ENCODE measurements at places on chromosomes 13 and 19.
A peak's percentile ranks its signal among the peaks of the same experiment; 100 is the strongest.

DNA sequence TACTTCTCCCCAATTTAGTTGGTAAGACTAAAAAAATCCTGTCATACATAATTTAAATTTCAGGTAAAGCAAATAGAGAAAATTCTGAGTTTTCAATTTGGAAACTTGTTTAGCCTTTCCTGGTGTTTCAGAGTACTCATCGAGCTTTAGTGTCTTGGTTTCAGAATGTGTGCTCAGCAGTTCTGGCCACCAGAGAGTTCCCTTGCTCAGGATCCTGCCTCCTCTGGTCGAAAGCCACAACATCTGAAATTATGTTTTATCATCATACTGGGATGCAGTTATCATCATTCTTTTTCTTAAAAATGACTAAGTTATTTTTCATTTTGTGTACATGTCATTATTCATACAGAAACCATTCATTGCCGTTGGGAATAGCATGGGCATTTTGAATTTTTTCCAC, 263.2 kb upstream of the SPRY2 start:
- no peak for DNase-seq

DNA sequence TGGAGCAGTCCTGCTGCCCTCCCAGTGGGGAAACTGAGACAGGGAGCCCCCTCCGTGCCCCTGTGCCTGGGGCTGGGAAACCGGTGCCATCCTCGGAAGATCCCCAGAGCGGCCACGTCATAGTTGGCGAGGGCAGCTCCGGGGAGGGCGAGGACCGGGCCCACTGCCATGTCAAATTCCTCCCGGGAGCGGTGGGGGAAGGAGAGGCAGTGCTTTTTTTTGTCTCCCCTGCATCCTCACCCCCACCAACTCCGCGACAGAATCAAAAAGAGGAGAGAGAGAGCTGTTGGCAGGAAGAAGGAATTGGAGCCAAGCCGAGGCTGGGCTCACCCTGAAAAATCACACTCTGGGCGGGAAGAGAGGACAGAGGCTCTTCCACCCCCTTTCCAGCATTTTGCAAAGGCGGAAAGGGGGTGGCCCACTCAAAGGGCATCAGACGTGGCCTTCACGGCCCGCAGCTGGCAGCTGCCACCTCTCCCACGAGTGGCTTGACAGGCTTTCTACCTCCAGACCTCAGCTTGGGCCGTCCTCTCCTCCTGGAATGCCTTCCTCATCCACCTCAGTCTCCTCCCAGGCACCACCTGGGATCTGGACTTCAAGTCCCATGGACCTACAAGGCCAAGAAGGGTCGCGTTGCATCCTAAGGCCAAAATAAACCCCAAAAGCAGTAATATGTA, 19.6 kb upstream of the NFIC start:
- DNase-seq = no peak

DNA sequence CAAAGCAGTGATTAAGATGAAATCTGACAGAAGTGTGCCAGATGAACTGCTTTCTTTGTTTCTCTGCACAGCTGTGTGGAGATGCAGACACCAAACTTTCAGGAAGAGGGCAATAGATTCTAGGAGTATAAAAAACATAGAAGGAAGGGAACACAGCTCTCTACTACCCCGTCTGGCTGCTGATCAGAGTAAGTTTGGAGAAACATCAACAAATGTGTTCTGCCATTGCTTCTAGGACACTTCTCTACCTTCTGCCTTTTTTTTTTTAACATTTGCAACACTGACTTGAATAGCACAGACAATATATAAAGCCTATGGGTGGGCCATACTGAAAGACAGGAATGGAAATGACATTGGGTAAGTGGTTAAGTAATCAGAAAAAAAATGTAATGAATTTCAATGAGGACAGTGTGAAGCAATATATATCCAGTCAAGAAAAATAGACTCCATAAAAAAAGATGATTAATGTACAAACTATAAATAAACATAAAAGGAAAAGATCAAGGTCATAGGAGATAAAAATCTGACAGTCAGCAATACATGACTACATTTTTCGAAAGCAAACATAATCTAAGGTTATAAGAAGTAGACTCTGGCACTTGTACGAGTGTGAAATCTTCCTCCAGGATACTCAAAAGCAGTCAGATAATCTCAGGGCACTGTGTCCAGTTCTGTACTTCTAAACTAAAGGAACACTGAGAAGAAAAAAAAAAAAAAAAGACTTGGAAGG, 21.4 kb downstream of the NUFIP1 start:
- no peak for DNase-seq

GRCh38 chr19:18328340-18329034, 5.6 kb upstream of the LSM4 start:
- peak; percentile 93 for DNase-seq

DNA sequence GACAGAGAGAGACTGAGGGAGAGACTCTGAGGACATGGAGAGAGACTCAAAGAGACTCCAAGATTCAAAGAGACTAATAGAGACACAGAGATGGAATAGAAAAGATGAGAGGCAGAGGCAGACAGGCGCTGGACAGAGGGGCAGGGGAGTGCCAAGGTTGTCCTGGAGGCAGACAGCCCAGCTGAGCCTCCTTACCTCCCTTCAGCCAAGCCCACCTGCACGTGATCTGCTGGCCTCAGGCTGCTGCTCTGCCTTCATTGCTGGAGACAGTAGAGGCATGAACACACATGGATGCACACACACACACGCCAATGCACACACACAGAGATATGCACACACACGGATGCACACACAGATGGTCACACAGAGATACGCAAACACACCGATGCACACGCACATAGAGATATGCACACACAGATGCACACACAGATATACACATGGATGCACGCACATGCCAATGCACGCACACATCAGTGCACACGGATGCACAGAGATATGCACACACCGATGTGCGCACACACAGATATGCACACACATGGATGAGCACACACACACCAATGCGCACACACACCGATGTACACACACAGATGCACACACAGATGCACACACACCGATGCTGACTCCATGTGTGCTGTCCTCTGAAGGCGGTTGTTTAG, 3.3 kb upstream of the F10 start:
- DNase-seq = no peak

DNA sequence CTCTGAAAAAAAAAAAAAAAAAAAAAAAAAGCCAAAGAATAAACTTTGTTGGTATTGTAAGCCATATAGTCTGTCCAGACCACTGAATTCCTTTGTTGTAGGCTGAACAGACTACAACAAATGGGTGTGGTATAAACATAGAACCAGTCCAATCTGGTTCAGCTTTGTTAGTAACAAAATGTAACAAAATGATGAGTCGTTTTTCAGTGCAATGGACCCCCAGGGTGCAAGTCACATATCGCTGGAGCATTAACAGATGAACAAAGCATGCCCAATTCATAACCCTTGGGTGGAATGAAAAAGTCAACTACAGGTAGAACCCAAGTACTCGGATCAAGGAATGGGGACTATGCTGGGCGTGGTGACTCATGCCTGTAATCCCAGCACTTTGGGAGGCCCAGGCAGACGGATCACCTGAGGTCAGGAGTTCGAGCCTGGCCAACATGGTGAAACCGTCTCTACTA, 13.6 kb upstream of the FCHO1 start:
- no peak for DNase-seq

DNA sequence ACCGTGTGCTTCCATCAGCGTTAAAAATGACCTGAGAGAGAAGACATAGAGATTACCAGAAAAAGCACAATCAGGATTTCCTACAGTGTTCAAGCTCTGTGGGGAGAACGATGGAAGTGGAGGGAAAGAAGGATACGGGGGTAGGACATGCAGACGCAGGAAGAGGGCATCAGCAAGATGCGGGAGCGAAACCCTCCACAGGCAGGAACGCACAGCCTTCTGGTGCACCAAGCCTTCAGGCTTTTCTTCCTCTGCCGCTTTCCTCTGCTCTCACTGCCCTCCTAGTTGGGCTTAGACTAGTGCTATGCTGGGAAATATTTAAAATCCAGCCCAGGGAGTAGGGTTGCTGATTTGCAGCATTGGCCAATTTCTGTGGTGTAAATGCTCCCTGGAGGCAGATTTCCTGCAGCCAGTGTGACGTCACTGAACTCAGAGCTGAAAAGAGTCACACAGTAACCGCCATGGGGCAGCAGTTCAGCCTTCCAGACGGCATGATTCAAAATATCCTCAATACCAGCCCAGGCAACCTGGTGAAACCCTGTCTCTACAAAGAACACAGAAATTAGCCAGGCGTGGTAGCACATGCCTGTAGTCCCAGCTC, 205.1 kb upstream of the SOX1 start:
- DNase-seq = no peak

DNA sequence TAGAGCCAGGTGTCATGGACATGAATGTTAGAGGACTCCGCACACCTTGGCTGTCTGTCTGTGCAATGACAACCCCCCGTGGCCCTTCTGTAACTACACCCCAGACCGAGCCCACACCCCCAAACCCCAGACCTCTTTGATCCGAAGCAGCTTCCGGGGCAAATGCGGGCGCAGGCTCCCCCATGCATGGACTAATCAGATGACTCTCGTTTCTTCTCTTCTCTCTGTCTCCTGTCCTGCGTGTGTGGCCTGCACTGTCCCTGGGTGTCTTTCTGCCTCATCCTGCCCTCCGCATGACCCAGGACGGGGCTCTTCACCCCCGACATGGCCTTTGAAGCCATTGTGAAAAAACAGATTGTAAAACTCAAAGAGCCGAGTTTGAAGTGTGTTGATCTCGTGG, 38.9 kb downstream of the TMED1 start:
- DNase-seq = no peak

GRCh38 chr19:35622750-35623149, 6.1 kb upstream of the RBM42 start:
- DNase-seq = no peak

DNA sequence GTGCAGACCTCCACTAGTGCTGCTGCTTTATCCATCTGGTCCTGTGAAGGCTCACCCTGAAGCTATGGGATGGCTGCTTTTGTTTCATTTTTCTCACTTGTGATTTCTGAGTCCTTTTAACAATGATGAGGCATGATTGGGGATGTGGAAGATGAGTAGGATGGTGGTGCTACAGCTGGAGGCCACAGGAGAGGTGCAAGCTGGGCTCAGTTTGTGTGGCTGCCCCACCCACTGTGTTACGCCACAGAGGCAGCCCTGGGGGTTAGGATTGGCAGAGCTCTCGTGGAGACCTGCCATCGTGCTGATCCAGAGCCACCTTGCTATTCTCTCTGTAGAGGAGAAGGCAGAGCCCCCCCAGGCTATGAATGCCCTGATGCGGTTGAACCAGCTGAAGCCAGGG, 19.6 kb upstream of the QTRT1 start:
- DNase-seq = no peak

- DNase-seq = no peak
Observed at GRCh38 chr19:35663981-35664380, 2.3 kb upstream of the UPK1A start.

DNA sequence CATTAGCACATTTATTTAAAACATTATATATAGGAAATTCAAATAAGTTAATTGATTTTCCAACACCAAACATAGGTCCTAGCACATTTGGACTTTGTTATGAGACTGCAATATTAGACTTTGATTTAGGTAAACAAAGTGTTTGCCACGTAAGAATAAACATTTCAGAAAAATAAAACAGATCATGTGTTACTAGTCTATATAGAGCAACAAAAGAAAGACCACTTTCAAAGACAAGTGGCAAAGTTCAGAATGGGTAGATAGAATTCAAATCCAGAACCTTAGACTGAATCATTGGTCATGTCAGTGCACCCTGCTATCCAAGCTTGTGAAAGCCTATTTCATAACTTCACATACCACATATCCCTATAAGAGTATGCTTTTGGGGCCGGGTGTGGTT, 66.7 kb upstream of the PRR20A start:
- DNase-seq = no peak

DNA sequence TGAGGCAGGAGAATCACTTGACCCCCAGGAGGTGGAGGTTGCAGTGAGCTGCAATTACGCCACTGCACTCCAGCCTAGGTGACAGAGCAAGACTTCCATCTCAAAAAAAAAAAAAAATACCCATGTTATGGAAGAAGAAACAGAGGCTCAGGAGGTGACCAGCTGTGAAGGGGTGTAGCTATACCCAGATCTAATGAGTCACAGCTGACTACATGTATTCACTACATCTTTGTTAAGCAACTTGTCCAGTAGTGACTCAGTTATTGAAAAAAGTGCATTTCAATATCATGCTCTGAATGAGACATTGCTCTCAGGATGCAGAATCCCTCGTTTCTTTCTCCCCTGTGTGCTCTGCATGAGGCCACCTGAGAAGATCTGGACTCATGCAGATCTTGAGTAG, 16.1 kb upstream of the SPART start:
- peak; percentile 69 for DNase-seq

DNA sequence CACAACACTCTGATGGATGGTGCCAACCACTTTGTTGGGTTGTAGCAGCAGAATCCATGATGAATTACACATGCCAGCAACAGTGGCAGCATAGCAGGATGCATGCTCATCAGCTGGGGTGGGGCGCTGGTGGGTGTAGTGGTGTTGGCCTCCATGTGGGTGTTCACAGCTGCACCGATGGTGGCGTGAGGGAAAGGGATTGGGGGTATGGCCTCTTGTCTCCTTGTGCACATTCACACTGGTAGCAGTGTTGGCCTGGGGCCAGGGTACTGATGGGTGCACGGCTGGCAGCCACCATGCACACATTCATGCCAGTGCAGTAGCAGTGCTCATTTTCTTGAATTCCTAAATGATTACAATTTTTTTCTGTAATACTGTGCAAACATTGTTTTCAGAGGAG, 2748.8 kb upstream of the PCDH20 start:
- DNase-seq = no peak

DNA sequence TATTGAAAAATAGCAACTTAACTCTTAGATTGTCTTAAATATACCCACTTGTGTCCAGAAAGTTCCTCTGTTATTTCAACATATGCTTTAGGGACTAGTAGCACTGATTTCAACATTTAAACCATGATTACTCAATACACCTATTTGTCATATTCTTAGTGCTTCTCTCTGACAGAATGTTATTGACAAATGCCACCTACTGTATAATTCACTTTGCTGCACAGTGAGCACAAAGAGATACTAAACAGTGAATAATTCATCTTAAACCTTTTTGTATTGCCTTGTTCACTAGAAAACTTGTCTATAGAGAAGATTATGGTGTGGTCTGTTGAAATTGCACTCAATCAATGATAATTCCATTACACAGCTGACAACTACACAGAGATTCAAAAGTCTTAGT, 692.6 kb downstream of the PCDH17 start:
- DNase-seq = no peak

DNA sequence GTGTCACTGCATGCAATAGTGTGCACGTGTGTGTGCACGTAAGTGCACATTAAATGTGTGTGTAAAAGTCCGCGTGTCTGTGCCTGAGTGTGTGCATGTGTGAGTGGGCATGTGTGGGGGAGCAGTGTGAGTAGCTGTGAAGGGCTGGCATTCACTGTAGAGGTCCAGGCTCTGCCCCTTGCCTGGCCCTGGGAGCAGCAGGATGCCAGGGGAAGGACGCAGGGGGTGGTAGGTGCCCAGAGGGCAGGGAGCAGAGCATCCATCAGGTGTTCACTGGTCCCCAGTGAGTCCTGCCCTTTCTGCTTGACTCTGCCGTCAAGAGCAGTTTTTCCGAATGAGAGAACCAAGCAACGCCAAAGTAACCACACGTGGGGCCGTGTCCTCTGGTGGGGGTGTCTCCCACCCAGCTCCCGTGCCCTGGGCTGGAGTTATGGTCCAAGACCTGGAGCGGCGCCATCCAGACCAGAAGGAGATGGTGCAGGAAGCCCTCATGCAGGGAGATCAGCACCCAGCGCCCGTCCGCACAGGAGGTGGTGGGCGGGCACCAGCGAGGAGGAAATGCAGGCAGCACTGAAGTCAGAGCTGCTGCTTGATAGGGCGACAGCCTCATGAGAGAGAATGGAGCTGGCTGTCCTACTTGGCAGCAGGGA, 68.5 kb downstream of the TEX29 start:
- no peak for DNase-seq
